ENCODE measurements at places on chromosomes 1 and 21.

DNA sequence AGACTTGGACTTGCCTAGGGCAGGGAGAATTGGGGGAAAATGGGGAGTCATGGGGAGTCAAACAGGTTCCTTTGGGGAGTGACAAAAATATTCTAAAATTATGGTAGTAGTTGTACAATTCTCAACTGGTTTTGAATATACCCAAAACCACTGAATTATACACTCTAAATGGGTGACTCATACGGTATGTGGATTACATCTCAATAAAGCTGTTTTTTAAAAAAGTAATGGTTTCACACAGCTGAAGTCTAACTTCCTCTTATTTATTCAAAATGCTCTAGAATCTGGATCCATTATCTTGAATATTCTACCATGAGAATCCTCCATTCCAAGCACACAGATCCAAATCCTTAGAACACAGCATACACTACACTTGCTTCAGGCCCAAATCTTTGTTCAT lies 11.1 kb downstream of the EIF4G3 start:
- DNase-seq: peak; percentile 18

- no peak for DNase-seq
Observed at GRCh38 chr1:245332513-245332912, 177.7 kb downstream of the KIF26B start.

- DNase-seq: no peak
Observed at GRCh38 chr1:147758379-147759100, 1.9 kb downstream of the GJA5 start.

GRCh38 chr1:197763307-197763706 lies 12.0 kb downstream of the DENND1B start:
- DNase-seq: no peak

GRCh38 chr1:235866205-235866912 lies at the start of gene LYST:
Gene LYST, minus strand, starts transcription at chr1:235866906. Its CDS starts 36,489 bp downstream, at chr1:235830417.
- peak; percentile 34 for DNase-seq

GRCh38 chr21:38861056-38861455 lies 55.3 kb downstream of the ETS2 start:
- peak; percentile 53 for DNase-seq

- no peak for DNase-seq
Observed at GRCh38 chr1:74775735-74776134, 42.8 kb downstream of the TYW3 start.

- DNase-seq: peak; percentile 63
Observed at GRCh38 chr1:245888809-245889208, 618.3 kb downstream of the SMYD3 start.

- DNase-seq: no peak
Observed at GRCh38 chr1:2642131-2642559, 9.3 kb upstream of the MMEL1 start.

DNA sequence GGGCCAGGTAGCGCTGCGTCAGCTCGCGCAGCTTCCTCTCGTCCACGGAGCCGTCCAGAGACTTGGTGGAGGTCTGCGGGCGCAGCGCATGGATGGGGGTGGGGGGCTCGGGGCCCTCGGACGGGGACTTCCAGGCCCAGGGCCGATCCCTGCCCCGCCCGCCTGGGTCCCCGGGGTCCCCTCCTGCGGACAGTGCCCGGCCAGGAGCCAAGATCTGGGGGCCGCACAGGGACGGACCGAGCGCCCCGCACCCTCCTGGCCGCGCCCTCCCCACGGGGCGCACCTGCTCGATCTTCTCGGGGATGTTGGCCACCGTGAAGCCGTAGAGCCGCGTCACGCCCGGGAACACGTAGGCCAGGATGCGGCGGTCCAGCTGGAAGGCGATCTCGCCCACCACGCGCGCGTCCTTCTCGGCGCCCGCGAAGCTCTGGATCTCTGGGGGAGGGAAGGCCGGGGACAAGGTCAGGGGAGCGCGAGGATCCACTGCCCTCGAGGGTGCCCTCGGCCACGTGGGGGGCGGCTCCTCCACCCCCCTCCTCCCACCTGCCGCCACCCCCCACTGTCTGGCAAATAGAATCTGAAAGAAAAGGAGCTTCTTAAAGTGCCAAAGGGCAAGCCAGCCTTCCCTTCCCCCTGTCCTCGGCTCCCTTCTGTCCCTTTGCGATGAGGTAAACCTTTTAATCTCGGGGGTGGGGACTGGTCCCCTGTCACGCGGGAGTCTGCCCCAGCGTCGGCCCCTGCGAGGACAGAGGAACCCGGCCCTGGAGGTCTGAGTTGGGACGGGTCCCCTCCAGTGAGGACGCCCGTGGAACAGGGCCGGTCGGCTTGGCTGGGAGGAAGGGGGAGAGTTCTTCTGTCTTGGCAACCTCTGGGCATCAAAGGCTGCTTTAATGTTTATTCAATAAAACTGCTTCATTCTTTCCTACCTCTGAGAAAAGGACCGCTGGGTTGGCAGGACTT lies 6.5 kb upstream of the FTCD start:
- DNase-seq: no peak

- peak; percentile 36 for DNase-seq
Observed at GRCh38 chr1:41241354-41241748, 755 bp downstream of the SCMH1 start.

DNA sequence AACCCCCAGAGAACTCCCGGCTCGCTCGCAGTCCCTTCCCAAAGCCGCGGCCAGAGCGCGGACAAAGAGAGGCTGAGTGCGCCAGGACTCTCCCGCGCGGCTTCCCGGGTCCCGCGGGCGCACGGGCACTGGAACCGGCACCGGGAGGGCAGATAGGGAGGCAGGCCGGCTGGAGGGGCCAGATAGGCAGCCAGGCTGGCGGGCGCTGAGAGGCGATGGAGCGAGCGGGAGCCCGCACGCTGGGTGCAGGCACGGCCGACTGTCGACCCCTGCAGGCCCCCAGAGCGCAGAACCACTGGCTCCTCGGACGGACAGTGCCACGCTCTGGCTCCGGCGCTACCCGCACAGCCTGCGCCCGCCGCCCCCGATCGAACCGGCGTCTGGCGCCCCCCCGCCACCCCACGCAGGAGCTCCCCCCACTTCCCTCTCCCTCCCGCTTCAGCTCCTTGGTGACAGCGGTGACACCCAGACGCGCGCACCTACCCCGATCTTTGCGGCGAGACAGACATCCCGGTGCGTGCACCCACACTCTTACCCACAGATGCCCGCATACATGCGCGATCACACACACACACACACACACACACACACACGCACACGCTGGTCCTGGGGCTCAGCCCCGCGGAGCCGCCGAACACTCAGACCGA lies 534 bp downstream of the SLC6A9 start:
- peak; percentile 48 for DNase-seq

DNA sequence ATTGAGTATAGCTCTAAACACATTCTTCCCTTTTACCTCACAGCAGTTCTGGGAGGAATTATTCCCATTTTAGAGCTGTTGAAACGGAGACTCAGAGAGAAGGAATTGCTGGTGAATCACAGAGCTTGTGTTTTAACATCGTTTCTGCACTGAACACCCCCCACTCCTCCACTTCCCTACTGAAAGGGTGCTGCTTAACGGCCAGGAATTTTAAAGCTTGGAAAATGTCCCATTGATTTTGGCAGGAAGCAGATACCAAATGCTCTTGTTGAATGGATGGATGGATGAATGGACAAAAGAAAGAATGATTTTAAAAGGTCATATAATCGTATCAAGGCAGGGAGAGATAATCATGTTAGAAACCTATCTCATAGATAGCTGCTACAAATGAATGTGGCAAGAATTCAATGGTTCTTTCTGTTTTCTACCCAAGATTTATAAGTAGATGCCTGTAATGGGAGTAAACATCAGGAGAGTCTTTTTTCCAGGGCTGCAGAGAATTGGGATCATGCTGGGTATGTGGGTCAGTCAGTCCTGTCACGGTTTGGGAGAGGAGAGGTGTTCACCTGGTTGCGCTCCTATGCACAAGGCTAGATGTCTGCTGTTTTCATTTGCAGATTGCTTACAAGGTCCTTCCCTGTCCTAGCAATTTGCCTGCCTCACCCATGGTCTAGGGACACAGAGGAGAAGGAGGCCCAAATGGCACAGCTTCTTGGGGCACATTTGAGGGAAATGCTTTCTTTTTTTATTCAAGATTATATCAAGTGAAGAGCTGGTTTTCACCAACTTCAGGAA lies 19.0 kb downstream of the FAM163A start:
- DNase-seq: no peak

DNA sequence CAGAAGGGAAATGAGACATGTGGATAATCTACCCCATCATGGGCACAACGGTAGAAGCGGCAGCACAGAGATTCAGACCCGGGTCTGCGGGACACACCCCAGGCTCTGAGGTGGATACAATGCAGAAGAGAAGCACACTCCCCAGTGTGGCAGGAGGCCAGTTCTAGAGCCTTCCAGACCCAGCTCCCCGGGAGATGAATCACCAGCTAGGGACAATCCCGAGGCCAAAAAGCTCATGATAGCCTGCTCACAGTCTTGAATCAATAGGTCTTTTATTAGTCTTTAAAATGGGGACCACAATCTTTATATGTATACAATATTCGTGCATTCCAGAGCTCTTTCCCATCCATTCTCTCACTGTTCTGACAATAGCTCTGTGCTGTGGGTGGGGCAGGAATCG lies 57.3 kb upstream of the DIRAS3 start:
- DNase-seq: peak; percentile 45

GRCh38 chr1:1182491-1183220 lies 9.0 kb downstream of the TTLL10 start:
- no peak for DNase-seq
